ENCODE measurements at places on chromosomes 1 and 21.

DNA sequence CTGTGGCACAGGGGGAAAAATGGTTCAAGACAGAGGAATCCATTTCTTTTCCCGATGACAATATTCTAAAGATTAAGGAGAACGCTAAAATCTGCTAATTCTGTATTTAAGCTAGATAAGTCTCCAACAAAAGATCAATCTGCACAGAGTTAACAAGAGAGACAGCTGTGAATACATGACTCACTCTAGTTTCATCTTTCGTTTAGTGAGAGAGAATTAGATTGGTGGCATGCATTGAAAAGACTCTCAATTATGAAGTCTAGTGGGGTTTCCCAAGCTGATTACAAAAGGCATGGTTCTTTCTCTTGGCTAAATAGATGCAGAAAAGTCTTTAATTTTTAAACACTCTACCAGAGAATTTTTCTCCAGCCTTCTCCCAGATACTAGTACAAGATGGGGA lies 34.4 kb downstream of the CAPN9 start:
- DNase-seq = no peak

GRCh38 chr1:85061711-85062424 lies 13.6 kb upstream of the MCOLN3 start:
- peak; percentile 94 for DNase-seq

GRCh38 chr1:2983319-2983705 lies 38.0 kb upstream of the ACTRT2 start:
- no peak for DNase-seq

DNA sequence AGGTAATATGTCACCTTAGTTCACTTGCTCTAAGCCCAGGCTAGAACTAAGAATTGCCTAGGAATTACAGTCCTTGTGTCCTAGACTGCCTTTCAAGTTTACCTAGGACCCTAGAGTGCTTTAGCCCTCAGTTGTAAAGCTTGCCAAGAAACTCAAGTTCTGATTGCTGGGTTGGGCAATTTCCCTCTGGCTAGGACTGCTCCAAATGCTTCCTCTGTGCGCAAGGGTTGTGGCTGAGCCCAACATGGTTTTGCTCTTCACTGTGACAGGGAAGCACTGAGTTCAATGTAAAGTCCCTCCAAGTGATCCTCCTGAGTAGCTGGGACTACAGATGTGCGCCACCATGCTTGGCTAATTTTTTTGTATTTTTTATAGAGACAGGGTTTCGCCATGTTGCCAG lies 102.3 kb upstream of the NEK7 start:
- DNase-seq = no peak

DNA sequence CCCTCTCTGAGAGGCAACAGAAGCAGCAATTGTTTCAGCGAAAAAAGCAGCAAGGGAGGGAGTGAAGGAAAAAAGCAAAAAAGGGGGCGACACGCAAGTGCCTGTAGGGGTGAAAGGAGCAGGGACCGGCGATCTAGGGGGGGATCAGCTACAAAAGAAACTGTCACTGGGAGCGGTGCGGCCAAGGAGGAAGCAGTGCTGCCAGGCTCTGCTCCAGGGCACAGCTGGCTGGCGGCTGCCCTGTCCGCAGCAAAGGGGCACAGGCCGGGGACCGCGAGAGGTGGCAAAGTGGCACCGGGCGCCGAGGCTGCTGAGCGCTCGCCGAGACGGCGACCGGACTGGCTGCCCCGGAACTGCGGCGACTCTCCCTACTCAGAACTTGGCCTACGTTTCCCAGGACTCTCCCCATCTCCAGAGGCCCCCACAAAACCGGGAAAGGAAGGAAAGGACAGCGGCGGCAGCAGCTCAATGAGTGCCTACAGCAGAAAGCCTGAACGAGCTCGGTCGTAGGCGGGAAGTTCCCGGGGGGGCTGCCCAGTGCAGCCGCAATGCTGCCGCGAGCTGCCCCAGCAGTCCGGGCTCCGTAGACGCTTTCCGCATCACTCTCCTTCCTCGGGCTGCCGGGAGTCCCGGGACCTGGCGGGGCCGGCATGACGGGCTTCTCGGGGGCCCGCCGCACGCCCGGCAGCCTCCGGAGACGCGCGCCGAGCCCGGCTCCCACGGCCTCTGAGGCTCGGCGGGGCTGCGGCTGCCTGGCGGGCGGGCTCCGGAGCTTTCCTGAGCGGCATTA lies 1.0 kb upstream of the CDKN2C start:
- DNase-seq = peak; percentile 88

DNA sequence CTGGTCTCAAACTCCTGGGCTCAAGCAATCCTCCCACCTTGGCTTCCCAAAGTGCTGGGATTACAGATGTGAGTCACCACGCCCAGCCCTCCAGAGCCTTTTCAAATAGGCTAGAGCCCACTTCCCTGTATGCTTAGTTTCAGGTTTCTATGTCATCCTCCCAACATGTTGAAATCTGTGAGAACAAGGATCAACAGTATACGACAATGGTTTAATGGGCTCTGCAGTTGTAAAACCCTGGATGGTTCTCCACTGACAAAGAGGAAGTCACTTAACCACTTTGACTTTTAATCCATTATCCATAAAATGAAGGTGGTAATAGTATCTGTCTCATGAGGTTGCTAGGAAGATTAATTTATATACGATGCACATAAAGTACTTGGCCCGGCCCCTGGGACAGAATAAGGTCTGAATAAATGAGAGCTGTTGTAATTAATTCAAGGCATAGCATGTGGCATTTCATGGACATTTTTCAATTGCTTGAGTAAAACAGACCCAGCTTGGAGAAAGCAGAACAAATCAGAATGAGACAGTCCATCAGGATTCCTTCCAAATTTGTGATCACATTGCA lies 113.9 kb upstream of the ZNF648 start:
- DNase-seq = no peak

DNA sequence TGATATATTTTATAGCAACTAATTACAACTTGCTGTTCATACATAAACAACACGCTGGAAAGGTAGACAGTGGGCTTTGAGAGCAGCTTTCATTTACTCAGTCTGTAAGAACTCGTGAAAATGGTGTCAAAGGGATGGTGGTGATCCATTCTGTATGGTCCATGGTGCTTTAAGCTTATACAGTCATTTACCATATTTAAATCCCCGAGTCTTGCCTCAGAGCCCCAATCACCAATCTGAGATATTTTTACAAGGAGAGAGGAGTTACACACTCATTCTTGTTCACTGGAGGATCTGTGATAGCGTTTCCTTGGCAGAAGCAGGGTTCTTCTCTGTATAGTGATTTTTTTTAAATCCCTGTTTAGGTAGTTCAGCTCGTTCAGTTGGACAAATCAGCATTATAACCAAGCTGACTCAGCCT lies 694.6 kb downstream of the USP25 start:
- DNase-seq = no peak

GRCh38 chr1:221451741-221452140 lies 290.1 kb downstream of the DUSP10 start:
- DNase-seq = no peak

DNA sequence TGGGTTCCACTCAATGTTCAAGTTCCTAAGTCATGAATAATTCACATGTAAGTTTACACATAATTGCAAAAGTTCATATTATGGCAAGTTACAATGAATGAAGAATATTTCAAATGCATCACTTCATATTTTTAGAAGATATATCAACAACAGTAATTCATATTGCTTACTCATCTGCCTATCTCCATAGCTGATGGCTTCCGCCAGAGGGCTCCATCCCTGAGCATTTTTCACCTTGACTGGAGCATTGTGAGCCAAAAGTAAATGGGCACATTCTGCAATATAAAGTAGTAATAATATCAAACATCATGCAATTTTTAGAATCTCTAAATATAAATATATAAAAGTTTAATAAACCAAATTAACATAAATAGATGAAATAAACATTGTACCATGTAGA lies 29.8 kb downstream of the ANKRD13C start:
- DNase-seq = no peak

GRCh38 chr1:227946624-227947385 lies 927 bp downstream of the WNT9A start:
- peak; percentile 68 for DNase-seq

DNA sequence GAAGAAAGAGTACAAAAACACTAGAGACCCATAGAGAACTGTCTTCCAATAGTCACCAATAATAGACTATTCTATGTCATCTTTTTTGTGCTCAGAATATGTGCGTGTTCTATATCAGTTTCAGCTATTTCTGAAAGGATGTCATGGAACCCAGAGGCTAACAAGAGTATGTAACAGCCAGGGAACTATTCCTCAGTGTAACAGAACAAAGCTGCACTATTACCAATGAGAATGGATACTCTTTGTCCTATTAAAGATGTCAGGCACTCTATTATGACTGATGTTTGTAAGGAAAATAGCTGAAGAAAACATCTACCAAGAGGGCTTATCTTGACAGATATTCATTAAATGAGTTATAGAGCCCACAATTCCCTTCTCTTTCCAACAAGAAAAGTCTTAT lies 8.6 kb upstream of the LRRC8C start:
- no peak for DNase-seq

DNA sequence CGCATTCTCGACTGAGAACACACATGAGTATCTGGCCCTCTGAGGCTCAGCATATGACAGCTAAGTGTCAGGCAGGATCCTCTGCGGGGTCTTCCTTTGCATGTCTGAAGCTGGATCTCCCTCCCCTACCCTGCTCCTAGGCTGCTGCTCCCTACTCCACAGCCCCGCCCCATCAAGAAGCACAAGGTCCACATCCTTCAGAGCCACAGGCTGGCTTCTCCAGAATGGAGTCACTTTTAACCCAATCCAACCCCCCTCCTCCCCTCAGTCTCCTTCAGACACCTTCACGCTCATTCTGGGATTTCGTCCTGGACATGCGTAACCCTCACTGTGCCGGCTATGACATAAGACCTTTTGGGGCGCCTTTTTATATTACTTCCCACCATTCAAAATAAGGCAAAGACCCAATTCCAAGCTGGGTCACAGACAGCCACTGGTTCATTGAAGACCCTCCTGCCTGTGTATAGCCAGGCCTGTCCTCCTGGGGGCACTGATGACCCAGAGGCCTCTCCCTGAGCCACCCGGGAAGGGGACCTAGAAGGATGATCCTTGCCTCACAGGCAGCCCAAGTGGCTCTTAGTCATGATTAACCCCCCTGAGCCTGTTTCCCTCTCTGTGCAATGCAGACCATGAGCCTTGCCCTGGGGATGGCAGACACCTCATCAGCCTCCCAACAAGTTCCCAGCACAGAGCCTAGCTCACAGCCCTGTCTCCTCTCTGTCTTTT lies 4.7 kb downstream of the ADGRB2 start:
- no peak for DNase-seq

GRCh38 chr1:204306076-204306475 lies 53.7 kb downstream of the PLEKHA6 start:
- no peak for DNase-seq

GRCh38 chr1:1618396-1619068 lies 3.2 kb downstream of the MIB2 start:
- no peak for DNase-seq

GRCh38 chr1:207815466-207815865 lies 63.6 kb downstream of the CD46 start:
- no peak for DNase-seq

DNA sequence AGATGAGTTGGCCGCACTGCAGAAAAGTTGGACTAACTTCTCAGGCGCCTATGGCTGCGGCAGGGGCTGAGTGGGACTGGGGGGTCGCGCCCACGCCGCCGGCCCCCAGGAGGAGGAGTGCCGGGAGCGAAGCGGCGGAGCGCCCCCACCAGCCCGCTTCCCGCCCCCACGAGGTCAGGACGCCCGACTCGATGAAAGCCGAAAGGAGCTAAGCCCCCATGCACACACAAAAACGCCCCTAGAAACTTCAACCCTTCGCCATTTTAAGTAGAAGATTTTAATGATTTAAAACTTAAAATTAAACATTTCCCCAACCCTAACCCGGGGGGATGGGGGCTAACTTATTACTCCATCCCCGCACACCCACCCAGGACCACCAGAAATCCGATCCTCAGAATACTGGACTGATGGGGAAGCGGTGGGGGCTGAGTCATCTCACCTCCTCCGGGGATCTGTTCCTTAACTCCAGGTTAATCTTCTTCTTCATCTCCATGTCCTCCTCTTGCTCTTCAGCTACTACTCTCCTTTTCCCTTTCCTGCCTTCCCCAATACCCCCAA lies 539 bp downstream of the ANP32E start:
- no peak for DNase-seq

- no peak for DNase-seq
Measured at GRCh38 chr21:35314857-35315582, 265.9 kb upstream of the RUNX1 start.

DNA sequence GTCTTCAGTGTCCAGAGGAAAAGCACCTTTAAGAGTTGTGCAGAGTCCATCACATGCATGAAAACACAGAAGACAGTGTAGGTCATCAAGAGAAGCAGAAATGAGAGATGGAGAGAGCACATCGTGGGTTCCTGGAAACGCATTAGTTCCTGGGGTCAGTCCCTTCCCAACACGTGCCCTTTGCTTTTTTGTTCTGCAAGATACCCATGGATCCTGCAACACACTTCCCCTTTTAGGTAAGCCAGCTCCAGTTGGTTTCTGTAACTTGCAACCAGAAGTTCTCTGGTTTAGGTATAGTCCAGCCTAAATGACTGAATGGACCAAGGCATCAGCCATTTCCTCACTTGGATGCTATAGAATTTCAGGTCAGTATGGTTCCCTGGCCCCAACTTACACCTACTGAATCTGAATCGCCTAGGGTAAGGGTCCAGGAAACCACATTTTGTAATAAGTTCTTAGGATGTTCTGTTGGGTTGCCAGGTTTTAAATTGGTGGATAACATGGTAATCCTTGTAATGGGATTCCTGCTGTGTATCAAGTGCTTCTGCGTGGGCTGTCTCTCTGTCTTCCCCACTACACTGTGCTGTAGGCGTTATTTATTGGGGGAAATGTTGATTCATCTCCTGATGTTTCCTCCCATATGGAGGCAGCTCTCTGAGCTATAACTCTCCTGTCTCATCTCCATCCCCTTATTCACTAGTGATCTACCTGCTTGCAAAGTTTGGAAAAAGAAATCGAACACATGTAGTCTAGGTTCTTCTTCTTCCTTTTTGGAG lies 230.6 kb downstream of the TNR start:
- DNase-seq = no peak

DNA sequence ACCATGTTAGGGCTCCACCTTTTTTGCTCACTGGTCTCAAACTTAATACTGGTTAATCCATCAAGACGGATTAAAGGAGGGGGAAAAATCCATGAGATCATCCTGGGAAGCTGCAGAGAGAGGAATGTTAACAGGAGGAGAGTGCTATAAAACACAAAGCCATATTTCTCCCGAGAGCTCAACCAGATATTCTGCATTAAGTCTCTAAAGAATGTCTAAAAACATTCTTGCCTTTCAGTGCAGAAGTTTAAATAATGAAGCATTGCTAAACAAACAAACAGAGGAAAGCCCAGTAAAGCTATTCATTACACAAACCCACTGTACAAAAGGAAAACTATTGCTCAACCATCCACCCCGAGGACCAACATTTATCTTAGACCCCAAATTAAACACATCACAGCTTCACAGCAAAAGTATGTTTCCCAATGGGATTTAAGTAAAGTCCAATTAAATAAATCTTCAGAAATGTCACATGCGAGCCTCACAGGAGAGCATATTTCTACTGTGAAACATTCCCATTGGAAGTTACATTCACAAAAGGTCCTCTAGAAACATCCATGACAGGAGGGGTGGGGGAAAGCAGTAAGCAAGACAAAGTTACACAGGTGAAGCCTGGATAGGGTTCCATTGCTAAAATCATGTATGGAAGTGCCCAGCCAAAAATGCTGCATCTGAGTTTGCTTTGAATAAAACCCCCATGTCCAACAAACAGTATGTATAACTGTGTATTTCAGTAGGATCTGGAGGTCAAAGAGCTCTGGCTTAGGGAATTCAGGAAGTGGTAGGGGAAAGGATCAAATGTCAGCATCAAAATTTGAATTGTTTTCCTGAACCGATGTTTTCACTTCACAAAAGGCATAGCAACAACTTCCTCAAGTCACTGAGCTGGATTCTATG lies 23.3 kb downstream of the DUSP10 start:
- no peak for DNase-seq

Data from NCI-H526 (cell line).